Effector memory CD4-positive, alpha-beta T cell (primary cell): ENCODE measurements at places on chromosomes 7 and 10.
A peak's percentile ranks its signal among the peaks of the same experiment; 100 is the strongest.

- no peaks in the 10 kb centered on the region for H3K36me3 ChIP-seq
- no peak overlapping the region for H3K4me3 ChIP-seq
- no peak for DNase-seq
- no peaks in the 10 kb centered on the region for H3K4me1 ChIP-seq
Observed at GRCh38 chr7:24378871-24379616, 95.1 kb downstream of the NPY start.

DNA sequence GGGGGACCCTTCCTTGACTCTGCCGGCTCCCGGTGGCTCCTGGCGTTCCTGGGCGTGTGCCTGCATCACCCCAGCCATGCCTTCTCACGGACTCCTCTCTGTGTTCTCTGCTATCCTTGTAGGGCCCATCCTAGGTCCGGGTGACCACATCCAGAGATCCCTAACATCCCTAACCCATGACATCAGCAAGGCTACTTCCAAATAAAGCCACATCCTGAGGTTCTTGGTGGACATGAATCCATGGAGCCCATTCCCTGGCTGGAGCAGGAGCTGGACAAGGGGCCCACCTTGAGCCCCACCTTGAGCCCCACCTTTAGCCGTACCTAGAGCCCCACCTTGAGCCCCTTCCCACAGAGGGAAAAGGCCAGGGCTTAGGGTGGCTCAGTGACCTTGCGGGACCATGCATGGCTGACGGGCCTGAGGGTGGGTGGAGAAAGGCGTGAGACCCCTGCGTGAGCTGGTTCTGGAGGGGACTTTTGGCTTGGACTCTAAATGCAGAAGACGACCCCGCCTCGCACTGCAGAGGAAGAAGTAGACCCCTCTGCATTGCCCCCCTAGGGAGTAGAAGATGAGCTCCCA, 58.5 kb upstream of the INPP5A start:
- no peaks in the 10 kb centered on the region for H3K27me3 ChIP-seq
- no peak overlapping the region for H3K4me3 ChIP-seq
- no peak for DNase-seq
- no peak overlapping the region for H3K27ac ChIP-seq
- no peaks in the 10 kb centered on the region for H3K4me1 ChIP-seq
- H3K36me3 ChIP-seq: no peaks in the 10 kb centered on the region

- H3K4me1 ChIP-seq: no peaks in the 10 kb centered on the region
- no peak for DNase-seq
- no peaks in the 10 kb centered on the region for H3K27me3 ChIP-seq
- no peaks in the 10 kb centered on the region for H3K36me3 ChIP-seq
- H3K4me3 ChIP-seq: no peak overlapping the region
Observed at GRCh38 chr10:44385696-44386441, 972 bp upstream of the CXCL12 start.

- H3K27ac ChIP-seq: peak overlapping the region; percentile 99
- H3K27me3 ChIP-seq: no peaks in the 10 kb centered on the region
- no peak for DNase-seq
- H3K4me3 ChIP-seq: peak overlapping the region; percentile 99
- H3K4me1 ChIP-seq: peaks cover 35% of the 10 kb centered on the region
- H3K36me3 ChIP-seq: peaks cover 43% of the 10 kb centered on the region
Observed at GRCh38 chr7:26198133-26198780, 2.3 kb downstream of the HNRNPA2B1 start.

DNA sequence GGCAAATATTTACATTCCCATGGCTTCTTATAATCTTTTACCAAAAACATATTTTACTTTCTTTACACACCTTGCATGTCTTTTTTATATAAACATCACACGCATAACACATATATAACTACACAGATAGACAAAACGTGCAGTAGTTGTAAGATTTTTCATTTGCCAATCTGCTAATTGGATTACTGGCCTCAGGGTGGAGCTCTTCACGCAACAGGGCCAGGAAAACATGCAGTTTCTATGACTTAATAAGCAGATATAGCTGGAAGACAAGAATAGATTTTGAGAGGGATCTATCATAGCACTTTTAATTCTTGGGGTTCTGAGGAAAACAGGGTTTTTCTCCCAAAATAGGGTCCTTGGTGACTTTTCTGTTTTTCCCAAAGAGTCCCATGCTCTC, 12.7 kb downstream of the ACADSB start:
- no peaks in the 10 kb centered on the region for H3K36me3 ChIP-seq
- DNase-seq: no peak
- no peaks in the 10 kb centered on the region for H3K4me1 ChIP-seq
- no peak overlapping the region for H3K27ac ChIP-seq

DNA sequence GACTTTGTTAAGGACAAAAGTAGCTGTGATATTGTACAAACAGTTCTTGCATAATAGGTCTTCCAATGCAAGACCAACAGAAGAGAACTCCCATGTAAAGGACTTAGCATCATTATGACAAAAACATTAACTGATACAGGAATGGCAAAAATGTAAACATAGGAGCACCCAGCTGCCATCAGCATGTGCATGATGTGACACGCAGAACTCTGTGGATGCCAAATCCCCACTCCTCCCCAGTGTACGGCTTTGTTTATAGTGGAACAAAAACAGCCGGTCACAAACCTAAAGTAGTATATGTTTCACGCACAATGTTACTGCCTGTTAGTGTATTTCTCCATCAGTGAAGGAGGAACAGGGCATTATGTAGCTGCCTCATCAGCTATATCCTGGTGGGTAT, 316.0 kb upstream of the AOAH start:
- H3K27ac ChIP-seq: no peak overlapping the region
- no peak overlapping the region for H3K4me3 ChIP-seq
- no peak for DNase-seq
- H3K36me3 ChIP-seq: peaks cover 5% of the 10 kb centered on the region

- H3K27me3 ChIP-seq: no peaks in the 10 kb centered on the region
- H3K36me3 ChIP-seq: no peaks in the 10 kb centered on the region
- no peak overlapping the region for H3K27ac ChIP-seq
- no peak overlapping the region for H3K4me3 ChIP-seq
- H3K4me1 ChIP-seq: no peaks in the 10 kb centered on the region
Observed at GRCh38 chr7:81590131-81590530, 179.7 kb downstream of the HGF start.

DNA sequence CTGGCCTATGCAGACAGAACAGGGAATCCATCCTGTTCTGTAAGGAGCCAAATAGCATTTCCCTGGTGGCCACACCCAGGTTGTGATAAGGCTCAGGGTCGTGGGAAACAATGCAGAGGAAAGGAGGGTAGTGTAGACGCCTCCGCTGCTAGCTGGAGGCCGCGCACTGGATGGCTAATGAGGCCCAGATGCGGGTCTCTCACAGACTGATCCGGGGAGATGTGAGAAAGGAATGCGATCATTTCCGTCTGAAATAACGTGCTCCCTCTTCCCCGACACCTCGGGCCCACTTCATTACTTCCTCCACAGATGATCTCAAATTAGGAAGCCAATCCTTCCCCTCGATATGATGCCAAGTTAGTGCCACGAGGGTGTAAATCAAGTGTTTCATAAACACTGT, 203.3 kb downstream of the TAX1BP1 start:
- no peak overlapping the region for H3K27ac ChIP-seq
- H3K4me3 ChIP-seq: no peak overlapping the region
- H3K4me1 ChIP-seq: no peaks in the 10 kb centered on the region

- H3K36me3 ChIP-seq: no peaks in the 10 kb centered on the region
- no peaks in the 10 kb centered on the region for H3K4me1 ChIP-seq
- no peak for DNase-seq
- H3K27ac ChIP-seq: no peak overlapping the region
- no peaks in the 10 kb centered on the region for H3K27me3 ChIP-seq
Observed at GRCh38 chr7:7416031-7416858, 119.4 kb downstream of the COL28A1 start.

DNA sequence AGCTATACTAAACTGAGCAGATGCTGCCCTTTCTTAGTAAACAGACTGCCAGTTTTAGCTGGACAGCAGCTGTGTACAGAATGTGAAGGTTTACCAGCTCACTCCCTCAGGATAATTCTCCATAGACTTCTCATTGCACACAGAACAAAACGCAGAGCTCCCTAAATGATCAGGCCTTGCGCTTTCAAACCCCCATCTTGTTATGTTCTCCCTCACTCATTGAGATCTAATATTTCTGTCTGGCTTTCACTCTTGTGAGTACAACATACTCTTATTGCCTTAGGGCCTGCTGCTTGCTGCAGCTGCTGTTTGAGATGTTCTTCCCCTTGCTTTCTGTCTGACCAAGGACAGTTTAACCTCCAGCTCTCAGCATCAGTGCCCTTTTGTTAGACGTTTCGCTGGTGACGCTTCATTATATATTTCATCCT, 17.3 kb downstream of the VWDE start:
- H3K4me1 ChIP-seq: no peaks in the 10 kb centered on the region
- no peaks in the 10 kb centered on the region for H3K27me3 ChIP-seq
- H3K27ac ChIP-seq: no peak overlapping the region
- no peak overlapping the region for H3K4me3 ChIP-seq
- no peaks in the 10 kb centered on the region for H3K36me3 ChIP-seq
- DNase-seq: no peak

GRCh38 chr10:95613330-95613729, 43.2 kb downstream of the ALDH18A1 start:
- H3K36me3 ChIP-seq: peaks cover 84% of the 10 kb centered on the region
- no peak overlapping the region for H3K4me3 ChIP-seq
- H3K27me3 ChIP-seq: no peaks in the 10 kb centered on the region
- DNase-seq: no peak

- no peaks in the 10 kb centered on the region for H3K4me1 ChIP-seq
- H3K27me3 ChIP-seq: no peaks in the 10 kb centered on the region
- H3K27ac ChIP-seq: no peak overlapping the region
Observed at GRCh38 chr10:112461029-112461887, 14.2 kb downstream of the VTI1A start.

GRCh38 chr10:100508691-100509150, 10.9 kb downstream of the SEC31B start:
- H3K4me3 ChIP-seq: no peak overlapping the region
- peaks cover 19% of the 10 kb centered on the region for H3K36me3 ChIP-seq
- no peak for DNase-seq
- H3K27ac ChIP-seq: peak overlapping the region; percentile 9
- no peaks in the 10 kb centered on the region for H3K27me3 ChIP-seq

DNA sequence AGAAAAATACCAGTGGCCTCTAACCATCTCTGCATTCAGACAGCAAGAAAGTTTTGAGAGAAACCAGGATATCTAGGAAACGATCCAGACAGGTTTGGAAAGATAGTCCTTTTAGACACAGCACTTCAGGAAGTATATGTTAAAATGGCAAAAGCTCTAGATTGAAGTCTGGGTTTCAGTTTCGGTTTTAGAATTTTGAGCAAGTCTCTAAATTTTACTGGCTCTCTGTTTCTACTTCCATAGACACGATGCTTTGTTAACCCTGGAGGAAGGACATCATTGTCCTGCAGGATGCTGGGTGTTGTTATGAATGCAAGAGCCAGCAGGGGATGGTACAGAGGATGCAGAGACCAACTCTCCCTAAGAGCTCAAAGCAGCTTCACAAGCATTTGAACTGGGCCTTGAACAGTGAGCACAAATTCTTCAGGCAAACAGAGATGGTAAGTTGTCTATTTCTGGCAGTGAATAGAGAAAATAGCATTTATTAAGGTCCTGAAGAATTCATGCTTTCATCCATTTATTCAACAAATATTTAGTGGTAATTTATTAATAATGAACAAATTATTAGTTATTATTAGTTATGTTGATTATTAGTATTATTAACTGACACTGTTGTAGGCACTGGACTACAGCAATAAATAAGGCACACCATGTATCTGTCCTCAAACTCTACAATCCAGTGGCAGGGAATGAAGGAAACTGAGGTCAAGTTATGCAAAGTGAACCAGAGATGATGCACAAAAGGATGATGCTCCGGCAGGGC, 152.7 kb upstream of the NRP1 start:
- no peaks in the 10 kb centered on the region for H3K27me3 ChIP-seq
- H3K36me3 ChIP-seq: no peaks in the 10 kb centered on the region
- no peak for DNase-seq
- no peaks in the 10 kb centered on the region for H3K4me1 ChIP-seq
- H3K4me3 ChIP-seq: peak overlapping the region; percentile 11
- H3K27ac ChIP-seq: no peak overlapping the region

DNA sequence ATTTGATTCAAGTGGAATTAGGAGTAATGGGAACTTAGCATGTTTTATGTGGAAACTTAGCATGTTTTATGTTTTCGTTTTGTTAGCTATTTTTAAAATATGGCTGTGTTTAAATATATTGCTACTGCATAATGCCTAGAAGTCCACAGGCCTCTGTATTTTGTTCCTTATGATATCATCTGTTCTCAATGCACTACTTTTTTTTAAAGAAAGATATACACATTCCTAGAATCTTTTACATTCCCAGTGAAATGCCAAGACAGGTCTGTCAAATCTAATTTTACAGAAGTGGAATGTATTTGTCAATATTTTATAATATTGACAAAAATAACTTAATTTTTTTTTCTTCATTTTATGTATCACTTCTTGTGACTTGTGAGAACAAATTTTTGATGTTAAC, 51.6 kb downstream of the ST7 start:
- no peak overlapping the region for H3K27ac ChIP-seq
- peaks cover 29% of the 10 kb centered on the region for H3K4me1 ChIP-seq
- no peak overlapping the region for H3K4me3 ChIP-seq
- no peaks in the 10 kb centered on the region for H3K36me3 ChIP-seq

- no peaks in the 10 kb centered on the region for H3K4me1 ChIP-seq
- DNase-seq: no peak
- H3K4me3 ChIP-seq: no peak overlapping the region
- H3K27me3 ChIP-seq: no peaks in the 10 kb centered on the region
- H3K36me3 ChIP-seq: no peaks in the 10 kb centered on the region
- no peak overlapping the region for H3K27ac ChIP-seq
Observed at GRCh38 chr7:18354108-18355085, 141.2 kb upstream of the HDAC9 start.

DNA sequence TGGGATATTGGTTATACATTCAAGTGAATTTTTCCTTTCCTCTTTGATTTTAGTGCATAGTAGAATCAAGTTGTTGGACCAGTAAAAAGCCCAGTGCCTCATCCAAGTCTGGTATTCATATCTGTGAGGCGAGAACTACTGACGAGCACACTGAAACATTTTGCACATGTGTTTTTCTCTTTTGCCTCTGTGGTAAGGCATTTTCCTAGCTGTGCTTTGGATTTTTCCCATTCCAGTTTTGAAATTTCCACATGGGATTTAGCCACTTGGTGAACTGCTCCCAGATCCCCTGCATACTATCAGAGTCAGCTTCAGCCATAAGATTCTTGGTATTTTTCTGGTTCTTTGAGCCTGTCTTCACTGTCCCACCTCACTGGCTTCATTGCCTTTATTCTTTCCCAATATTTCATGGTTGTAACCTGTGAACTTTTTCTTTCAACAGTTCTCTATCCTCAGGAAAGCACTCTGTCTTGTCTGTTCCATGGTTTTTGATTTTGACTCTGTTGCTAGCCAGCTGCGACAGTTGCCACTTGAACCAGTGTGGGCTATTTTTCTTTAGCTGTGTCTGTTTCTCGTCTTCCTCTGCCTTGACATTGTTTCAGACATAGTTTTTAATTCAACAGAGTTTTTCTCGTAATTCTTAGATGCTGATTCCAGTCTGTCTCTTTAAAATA, 239.0 kb downstream of the REEP3 start:
- no peaks in the 10 kb centered on the region for H3K36me3 ChIP-seq
- no peak for DNase-seq
- no peaks in the 10 kb centered on the region for H3K4me1 ChIP-seq
- H3K27ac ChIP-seq: no peak overlapping the region
